Type B pancreatic cell (in vitro differentiated cells): ENCODE measurements at places on chromosomes 13 and 19. TPM values are rescaled to one million over a fixed set of nuclear protein-coding genes. Genes with fewer than 3 reads are reported as not detected.

DNA sequence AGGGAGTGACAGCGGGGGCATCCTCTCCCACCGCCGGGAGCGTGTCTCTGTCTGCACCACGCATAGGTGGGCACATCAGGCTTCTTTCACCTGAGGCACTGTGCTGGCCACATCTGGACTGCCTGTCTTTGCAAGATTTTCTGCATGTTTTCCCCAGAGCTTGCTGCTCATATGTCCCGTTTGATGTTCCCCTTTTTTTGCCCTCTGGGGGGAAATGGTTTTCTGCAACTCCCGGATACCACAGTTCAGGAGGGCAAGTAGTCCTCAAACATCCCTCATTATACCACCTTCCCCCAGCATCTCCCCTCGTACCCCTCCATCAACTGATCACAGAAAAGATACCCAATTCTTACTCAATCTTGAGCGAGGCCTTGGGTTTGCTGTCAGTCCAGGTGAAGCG is 168.0 kb downstream of the PAN3 start:
- DNase-seq: no peak

Gene MATK
- 1.6 and 1.7 TPM in 2 replicates for total RNA-seq

Gene SIAH3
- 0.05 and 0.53 TPM in 2 replicates for total RNA-seq

Gene CEACAM16
- not detected in 2 replicates for total RNA-seq

Gene PIBF1
- 28.4 and 32.5 TPM in 2 replicates for total RNA-seq

Gene KIR3DL1
- total RNA-seq: not detected in 2 replicates

Gene TSC22D1
- 83.6 and 132 TPM in 2 replicates for total RNA-seq

- DNase-seq: no peak
These were observed 112.5 kb downstream of the COG6 start for GRCh38 chr13:39767791-39768517.

- DNase-seq: no peak
These were observed 1.3 kb upstream of the ISYNA1 start for GRCh38 chr19:18439025-18439909.

- DNase-seq: peak; percentile 79
These were observed 24.1 kb upstream of the UBAC2 start for GRCh38 chr13:99176309-99177276.

- no peak for DNase-seq
These were observed 721 bp downstream of the MED25 start for GRCh38 chr19:49818649-49819370.

Gene IGFL2
- total RNA-seq: 104 and 441 TPM in 2 replicates

- no peak for DNase-seq
These were observed 379.3 kb upstream of the SGCG start for GRCh38 chr13:22801402-22802003.

DNA sequence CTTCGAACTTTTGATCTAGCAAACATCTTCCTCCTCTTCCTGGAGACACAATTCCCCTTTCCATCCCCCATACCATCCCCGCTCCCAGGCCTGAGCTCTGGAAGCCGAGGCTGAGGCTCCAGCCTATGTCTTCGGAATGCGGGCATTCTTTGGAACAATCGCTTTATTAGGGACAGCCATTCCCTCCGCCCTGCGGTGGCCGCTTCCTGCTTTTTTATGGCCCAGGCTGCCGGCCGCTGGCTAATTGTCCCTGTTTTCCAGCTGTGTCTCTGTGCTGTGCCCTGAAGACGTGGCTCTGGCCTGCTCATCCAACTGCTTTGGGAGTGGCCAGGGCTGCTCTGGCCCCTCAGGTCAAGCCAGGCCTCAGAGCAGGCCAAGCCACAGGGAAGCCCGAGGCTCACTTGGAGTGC is 2.1 kb upstream of the CDX2 start:
- DNase-seq: no peak

DNA sequence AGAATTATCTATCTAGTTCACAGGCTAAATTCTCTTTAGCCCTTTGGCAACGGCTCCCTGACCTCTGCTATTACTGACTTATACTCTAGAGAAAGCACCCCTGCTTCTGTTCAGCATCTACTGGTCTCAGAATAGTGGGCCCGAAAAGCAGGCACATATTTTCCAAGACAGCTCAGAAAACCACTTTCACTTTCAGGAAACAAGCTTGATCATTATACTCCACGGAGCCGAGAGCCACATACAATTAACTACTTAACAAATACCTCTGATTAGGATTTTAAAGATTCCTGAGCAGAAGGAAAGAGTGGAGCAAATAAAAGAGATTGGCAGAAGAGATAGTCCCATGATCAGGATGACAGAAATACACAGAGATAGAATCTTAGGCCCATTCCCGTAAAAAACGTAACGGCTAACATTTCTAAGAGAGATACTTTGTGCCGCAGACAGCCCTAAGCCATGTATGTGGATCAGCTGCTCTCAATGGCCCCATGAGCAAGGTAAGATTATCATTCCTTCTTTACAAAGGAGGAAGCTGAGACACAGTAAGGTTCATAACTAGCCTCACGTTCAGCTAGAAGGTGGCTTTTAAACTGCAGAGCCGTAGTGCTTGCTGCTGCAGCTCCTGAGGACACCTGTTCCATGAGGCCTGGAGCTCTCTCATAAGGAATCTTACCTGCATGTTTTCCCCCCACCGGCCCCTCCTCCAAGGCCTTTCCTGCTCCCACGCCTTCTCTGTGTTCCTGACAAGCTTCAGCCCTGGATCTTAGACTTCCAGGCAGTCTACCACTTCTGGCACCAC is 227.2 kb downstream of the FOXO1 start:
- DNase-seq: no peak

GRCh38 chr13:73998631-73999030 is 135.6 kb downstream of the KLF12 start:
- DNase-seq: no peak

Gene KCNN4
- total RNA-seq: 1.6 and 7.7 TPM in 2 replicates

DNA sequence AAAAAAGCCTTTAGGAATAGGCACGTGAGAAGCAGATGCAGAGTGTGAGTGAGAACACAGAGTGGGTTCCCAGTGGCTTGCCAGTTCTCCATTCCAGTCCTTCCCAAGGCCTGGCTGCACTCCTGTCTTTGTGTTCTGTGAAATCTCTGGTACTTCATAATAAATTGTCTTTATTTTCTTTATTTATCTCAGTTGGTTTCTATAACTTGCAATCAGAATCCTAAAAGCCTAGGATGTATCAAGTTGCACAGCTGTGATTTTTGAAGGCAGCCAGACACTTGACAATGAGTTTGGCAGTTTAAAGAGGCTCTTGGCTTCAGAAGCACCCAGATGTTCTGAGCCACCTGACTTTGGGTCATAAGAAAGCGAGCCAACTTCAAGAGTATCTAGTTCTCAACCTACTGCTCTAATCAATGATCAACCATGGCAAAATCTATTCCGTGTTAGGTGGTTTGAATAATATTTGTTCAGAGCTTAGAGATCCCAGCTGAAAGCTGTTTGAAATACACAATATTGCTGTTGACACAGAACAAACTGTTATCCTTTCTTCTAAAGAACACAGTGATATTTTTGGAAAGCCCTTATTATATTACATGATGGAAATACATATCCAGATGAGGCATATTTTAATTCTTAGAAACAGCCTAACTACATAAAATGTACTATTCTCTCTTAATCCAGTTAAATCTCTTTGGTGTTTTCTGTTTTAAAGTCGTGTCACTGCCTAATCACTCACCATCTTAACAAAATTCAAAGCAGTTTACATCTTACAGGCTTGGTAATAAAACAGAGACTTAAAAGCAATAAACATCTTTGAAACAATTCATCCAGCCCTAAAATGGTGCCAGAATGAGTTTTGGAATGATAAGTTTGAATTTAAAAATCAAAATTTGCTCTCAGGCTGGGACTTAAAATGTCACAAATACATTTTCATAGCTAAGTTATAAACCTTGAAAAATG is 483.0 kb upstream of the NBEA start:
- DNase-seq: no peak

Gene CYP2S1
- total RNA-seq: 33.1 and 121 TPM in 2 replicates

GRCh38 chr13:69619651-69620050 is 488.0 kb upstream of the ATXN8OS start:
- DNase-seq: no peak

- DNase-seq: no peak
These were observed 14.0 kb upstream of the KPTN start for GRCh38 chr19:47497821-47498520.

DNA sequence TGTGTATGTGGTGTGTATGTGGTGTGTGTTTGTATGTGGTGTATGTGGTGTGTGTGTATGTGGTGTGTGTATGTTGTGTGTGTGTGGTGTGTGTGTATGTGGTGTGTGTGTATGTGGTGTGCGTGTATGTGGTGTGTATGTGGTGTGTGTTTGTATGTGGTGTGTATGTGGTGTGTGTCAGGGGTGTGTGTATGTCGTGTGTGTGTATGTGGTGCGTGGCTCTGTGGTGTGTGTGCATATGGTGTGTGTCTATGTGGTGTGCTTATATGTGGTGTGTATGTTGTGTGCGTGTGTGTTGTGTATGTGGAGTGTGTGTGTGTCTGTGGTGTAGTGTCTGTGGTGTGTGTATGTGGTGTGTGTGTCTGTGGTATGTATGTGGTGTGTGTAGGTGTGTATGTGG is 62.5 kb upstream of the MEDAG start:
- DNase-seq: no peak

- DNase-seq: no peak
These were observed 19.3 kb upstream of the GATAD2A start for GRCh38 chr19:19385896-19386869.

- no peak for DNase-seq
These were observed 9.6 kb downstream of the PVR start for GRCh38 chr19:44653343-44653742.

Gene RFPL4A
- total RNA-seq: not detected in 2 replicates

Gene GPC6
- 8.4 and 30.5 TPM in 2 replicates for total RNA-seq

GRCh38 chr19:56474308-56474707 is 2.8 kb downstream of the ZNF667 start:
- no peak for DNase-seq

DNA sequence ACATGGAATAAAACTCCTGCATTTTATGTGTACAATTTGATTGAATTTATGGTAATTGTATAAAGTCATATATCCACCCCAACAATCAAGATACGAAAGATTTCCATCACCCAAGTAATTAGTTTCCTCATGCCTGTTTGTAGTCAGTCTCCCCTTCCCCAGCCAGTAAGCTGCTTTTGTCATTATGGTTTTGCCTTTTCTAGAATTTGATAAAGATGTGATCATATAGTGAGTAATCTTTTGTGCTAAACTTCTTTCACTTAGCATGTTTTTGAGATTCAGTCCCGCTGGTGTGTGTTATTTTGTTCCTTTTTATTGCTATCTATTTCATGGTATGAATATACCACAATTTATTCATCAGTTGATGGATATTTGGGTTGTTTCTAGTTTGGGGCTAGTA is 16.0 kb downstream of the ITM2B start:
- DNase-seq: no peak

Gene PEG3
- not detected in 2 replicates for total RNA-seq

Gene MYBPC2
- 0.12 TPM in 1 of 2 replicates, not detected in the other for total RNA-seq

GRCh38 chr13:88189728-88190127 is 518.6 kb downstream of the SLITRK5 start:
- no peak for DNase-seq

Gene AXL
- 8.8 and 20.9 TPM in 2 replicates for total RNA-seq

- DNase-seq: peak; percentile 8
These were observed 6.3 kb upstream of the ATP11A start for GRCh38 chr13:112683581-112683980.

- DNase-seq: no peak
These were observed 1315.4 kb downstream of the EFNB2 start for GRCh38 chr13:105220063-105220462.

Gene GIPR
- 8.0 and 9.1 TPM in 2 replicates for total RNA-seq

Gene FAM174C
- total RNA-seq: 30.6 and 36.4 TPM in 2 replicates

DNA sequence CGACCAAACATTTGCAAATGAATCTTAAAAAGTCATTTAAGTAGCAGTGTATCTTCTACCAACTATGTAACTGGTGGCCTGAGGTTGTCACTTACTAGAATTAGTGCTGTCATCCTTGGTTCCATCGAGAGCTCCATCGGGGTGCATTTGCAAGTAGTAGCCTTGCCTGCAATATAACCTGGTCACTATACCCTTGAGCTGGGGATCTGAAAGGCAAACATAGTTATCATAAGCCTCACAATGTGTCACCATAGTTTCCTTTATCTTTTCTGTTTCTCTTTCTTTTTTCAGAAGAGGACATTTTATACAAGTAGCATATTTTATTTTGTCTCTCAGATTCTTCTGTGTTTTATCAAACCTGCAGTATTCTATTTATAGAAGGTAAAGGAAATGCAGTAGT is 422.6 kb downstream of the ITGBL1 start:
- no peak for DNase-seq

Gene ITGBL1
- total RNA-seq: 0.14 TPM in 2 replicates

DNA sequence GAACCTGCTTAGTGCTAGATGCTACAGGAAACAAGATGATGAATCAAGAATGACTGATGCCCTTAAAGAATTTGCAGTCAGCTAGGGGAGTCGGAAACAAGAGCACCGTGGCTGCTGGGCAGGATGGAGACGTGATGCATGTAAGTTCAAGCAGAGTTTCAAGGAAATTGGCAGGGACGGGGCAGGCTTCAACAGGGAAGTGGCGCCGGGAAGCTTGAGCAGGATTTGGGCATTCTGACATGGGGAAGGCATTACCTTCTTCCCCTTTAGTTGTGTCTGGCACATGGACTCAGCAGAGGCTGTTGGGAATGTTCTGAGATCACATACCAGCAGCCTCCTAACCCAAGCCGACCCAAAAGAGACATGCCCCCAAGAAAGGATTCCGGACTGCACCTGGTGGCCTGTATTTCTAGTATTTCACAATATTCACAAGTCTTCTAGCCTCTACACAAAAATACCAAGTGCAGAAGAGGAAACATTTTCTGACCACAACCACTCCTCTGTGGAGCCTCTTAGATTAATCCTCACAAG is 138.2 kb downstream of the CRYL1 start:
- DNase-seq: no peak

DNA sequence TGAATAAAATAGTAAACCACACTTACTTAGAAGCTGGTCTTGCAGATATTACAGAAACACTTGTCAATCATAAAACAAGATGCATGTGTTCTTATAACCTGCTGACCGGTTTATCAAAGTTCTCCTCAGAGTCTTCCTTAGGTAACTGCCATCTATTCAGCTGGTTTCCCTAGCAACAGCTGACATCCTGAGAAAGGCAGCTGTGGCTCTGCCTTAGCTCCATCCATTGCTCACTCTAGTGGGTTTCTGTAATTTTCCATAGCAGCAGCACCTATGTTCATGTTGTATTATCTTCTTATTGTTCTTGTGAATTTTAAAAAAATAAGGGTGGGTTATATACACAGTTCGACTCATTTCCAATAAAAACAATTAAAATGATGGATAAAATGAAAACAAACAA is 87.8 kb downstream of the RAP2A start:
- no peak for DNase-seq

- DNase-seq: no peak
These were observed 2.0 kb downstream of the STXBP2 start for GRCh38 chr19:7638802-7639465.

- DNase-seq: no peak
These were observed 3.2 kb downstream of the LMNB2 start for GRCh38 chr19:2453431-2454025.

Gene BST2
- 2.5 and 3.8 TPM in 2 replicates for total RNA-seq

GRCh38 chr19:6521718-6522646 is 8.8 kb upstream of the TNFSF9 start:
- DNase-seq: no peak

Gene GARIN5A
- total RNA-seq: 1.9 and 5.2 TPM in 2 replicates
